ENCODE measurements at places on chromosomes 12 and 14. TPM values are rescaled to one million over a fixed set of nuclear protein-coding genes. Genes with fewer than 3 reads are reported as not detected.

Gene WDHD1
- 2.8 TPM for total RNA-seq

Gene HSP90B1
- total RNA-seq: 569 TPM

Gene EPS8
- 62.2 TPM for total RNA-seq

Gene MYH6
- 0.82 TPM for total RNA-seq

Gene TXNRD1
- total RNA-seq: 45.8 TPM

Gene KCNA1
- not detected for total RNA-seq

Gene RDH16
- total RNA-seq: 3.7 TPM

Gene OR8S1
- not detected for total RNA-seq

Gene DCP1B
- 12.4 TPM for total RNA-seq

Gene KCNJ8
- total RNA-seq: 4.5 TPM

Gene PARP11
- 25.2 TPM for total RNA-seq

Gene KCNH5
- not detected for total RNA-seq

Gene ESRRB
- 0.95 TPM for total RNA-seq

DNA sequence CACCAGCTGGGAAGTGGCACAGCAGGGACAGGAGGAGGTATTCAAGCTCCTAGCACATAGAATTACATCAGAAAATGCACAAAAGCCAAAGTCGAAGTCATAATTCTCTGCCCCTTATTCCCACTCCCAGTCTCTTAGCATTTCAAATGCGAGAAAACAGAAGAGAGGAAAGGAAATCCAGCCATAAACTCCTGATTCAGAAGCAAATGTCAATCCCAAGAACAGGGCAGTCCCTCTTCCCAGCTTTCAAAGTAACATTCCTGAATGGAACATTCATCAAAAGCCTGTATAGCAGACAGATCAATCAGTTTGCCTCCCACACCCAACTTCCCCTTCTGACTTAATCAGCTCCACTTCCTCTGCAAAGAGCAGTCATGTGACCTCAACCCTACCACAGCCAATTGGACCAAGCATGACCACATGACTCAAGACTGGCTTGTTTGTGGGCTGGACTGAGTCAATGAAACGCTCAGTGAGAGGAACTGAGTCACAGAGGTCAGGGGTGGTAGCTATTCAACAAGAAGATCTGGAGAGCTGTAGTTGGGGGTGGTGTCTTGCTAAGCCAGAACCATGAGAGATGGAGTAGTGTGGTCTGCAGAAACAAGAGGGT, 41.4 kb upstream of the TUNAR start:
- no peak for DNase-seq

DNA sequence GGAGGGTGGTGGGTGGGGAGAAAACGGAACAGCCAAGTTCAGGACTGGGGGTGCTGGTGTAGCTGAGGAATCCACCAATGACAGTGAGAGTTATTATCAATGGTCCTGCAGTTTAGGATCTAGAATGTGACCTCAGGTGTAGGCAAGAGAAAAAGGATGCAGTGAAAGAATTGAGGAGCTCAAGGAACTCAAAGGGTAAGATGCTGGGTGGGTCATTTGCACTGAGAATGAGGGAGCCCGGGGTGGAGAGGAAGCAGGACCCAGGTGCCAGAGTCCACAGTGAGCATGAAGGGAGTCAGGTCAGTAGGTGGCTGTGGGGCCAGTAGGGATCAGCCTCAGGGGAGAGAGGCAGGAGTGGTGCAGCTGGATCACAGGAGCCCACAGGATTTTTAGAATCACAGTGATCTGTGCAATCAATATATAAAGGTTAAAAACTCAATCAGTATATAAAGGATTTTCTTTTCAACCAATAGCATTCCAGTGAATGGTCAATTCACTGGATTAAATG, 3.2 kb upstream of the KRT7 start:
- peak; percentile 22 for DNase-seq

GRCh38 chr12:129372876-129373275, 519.6 kb downstream of the GLT1D1 start:
- no peak for DNase-seq

DNA sequence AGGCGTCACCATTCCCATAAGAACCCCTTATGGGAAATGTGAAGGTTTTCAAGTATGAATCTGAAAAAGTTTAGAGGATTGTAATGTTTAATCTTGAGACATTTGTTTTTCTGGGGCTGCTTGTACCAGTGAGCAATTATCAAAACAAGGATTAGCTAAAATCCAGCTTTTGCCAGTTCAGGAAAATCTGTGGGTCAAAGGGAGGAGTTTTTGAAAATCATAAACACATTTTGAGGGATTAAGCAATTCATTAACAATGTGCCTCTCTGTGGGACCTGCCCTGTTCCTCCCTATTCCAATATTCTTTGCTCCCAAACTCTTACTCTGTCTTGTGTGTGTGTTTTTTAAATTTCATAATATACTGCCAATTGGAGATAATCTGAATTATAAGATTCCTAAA, 11.7 kb upstream of the DAAM1 start:
- DNase-seq: no peak

- no peak for DNase-seq
These were observed 26.6 kb upstream of the ANO4 start for GRCh38 chr12:100767950-100768349.

- peak; percentile 67 for DNase-seq
These were observed 703 bp downstream of the NOVA1 start for GRCh38 chr14:26597071-26597588.

- DNase-seq: peak; percentile 9
These were observed 61.2 kb upstream of the FAM222A start for GRCh38 chr12:109652233-109652976.

GRCh38 chr12:67827820-67828383, 161.3 kb upstream of the IFNG-AS1 start:
- DNase-seq: no peak

- no peak for DNase-seq
These were observed 29.2 kb downstream of the GNS start for GRCh38 chr12:64729909-64730587.

GRCh38 chr14:74548881-74549280, 55.3 kb downstream of the ISCA2 start:
- peak; percentile 69 for DNase-seq

DNA sequence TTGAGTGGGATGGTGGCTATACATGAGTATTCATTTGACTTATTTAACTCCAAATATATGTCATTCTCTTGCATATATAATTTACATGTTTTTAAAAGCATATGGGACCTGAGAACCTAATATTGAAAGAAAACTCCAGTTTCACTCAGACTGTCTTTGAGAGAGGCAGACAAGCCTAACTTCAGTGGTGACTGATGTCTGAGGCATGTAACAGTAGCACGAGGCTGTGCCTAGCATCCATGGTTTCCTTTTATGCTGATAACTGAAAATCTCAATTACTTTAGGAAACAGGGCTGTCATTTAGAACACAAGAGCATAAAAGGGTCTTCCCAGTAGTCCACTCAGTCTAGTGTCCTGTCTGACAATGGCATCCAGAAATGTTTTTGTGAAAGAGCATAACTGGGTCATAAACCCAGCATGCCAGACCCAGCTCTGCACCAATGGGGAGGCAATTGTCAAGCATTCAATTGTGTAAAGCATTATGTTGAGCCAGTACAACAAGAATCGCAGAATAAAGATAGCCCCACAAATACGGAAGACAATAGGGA, 24.3 kb downstream of the MAPK1IP1L start:
- DNase-seq: no peak

DNA sequence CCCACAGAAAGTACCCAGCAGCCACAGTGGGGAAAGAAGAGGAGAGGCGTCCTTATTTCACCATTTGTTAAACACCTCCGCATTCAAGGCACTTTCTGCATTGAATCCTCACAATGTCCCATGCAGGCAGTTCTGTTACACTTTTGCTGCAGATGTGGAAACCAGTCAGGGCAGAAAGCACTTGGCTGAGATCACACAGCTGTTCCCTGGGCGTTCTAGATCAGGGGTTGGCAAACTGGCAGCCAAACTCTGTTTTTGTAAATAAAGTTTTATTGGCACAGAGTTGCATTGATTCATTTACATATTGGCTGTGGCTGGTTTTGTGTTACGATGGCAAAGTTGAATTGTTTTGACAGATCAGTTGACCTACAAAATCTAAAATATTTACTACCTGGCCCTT, 20.1 kb downstream of the FOXN4 start:
- no peak for DNase-seq

GRCh38 chr14:104267895-104268294, 129.5 kb downstream of the KIF26A start:
- peak; percentile 75 for DNase-seq

- peak; percentile 53 for DNase-seq
These were observed 75.0 kb upstream of the DYNC1H1 start for GRCh38 chr14:101889366-101889765.

DNA sequence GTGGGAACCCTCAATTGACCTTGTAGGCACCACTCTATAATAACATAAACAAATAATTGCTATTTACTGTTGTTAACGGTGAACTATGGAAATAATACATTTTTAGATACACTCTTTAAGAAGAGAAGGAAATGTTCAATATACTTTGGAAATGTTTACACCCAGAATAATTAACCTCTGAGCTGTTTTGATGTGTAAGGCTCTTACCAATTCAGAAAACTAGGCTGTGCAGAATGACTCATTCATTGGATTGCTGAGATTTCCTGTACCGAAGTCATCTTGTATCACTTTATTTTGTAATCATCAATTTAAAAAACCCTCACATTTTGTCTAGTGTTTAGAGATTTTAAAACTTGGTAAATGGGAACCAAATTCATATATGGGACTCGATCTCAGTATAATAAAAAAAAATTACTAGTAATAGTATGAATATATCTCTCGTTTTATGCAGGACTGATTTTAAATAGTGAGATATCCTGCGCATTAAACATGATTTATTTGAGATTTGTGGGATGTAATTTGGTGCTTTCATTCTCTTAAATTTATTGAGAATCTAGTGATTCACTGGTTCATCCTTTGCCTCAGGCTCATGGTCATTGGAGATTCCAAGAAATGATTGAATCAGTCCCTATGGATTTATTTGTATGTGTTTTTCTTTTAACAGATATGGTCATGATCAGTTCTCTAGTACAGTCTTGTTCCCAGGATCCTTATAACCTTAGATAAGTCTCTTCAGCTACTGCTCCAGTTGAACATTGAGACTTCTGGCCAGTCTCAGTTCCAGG, 3.9 kb downstream of the SAMD4A start:
- no peak for DNase-seq

DNA sequence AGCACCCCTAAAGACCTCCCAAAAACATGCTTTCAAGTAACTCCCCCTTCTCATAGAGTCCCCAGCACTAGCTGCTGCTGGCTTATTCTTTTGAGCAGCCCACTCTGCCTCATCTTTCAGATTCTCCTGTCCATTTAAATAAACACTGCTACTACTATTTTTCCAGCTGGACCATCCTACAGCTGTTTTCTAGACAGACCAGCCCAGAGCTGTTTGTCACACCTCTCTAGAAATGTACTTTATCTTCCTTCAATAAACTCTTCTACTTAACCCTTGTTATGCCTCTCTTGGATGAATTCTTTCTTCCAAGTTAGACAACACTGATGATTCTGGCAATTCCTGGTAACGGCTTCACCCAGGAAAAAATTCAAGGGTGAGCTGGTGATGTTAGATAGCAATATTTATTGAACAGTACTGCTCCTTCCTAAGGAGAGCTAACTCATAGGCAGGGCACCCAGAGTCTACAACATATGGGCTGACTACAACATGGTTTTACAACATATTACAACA, 995.7 kb downstream of the LRFN5 start:
- no peak for DNase-seq

DNA sequence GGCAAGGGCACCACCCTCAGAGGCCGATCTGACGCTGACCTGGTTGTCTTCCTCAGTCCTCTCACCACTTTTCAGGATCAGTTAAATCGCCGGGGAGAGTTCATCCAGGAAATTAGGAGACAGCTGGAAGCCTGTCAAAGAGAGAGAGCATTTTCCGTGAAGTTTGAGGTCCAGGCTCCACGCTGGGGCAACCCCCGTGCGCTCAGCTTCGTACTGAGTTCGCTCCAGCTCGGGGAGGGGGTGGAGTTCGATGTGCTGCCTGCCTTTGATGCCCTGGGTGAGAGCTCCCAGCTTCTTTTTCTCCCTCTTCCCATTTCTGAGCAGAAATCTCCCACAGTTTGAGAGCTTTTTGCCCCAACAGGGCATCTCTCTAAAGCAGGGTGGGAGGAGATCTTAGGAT, 1.8 kb downstream of the OAS1 start:
- no peak for DNase-seq

GRCh38 chr12:18250313-18250916, 10.9 kb upstream of the PIK3C2G start:
- no peak for DNase-seq

- no peak for DNase-seq
These were observed 18.7 kb upstream of the NOS1 start for GRCh38 chr12:117380083-117380482.

DNA sequence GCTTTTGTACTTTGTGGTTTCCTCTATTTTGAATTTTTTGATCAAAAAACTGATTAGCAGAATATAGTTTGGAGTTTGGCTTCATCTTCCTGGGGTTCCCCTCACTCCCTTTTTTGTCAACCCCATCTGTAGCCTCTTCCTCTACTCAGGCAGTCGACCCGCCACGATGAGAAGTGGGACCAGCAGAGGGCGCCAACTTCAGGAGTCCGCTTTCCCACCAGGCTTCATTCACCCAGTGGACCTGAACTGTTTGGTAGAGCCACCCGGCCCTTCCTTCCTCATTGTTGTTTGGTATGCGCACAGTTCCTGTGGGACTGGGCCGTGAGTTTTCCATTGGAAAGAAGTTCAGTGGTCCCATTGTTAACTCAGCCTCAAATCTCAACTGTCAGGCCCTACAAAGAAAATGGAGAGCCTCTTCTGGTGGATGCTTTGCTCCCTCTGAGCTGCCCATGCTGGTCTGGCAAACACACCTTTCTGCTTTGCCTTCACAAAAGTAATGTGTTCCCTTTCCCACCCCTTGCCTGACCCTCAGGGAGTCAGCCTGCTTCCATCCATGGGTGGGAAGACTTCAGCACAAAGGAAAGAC, 21.7 kb downstream of the TMBIM6 start:
- DNase-seq: peak; percentile 91

DNA sequence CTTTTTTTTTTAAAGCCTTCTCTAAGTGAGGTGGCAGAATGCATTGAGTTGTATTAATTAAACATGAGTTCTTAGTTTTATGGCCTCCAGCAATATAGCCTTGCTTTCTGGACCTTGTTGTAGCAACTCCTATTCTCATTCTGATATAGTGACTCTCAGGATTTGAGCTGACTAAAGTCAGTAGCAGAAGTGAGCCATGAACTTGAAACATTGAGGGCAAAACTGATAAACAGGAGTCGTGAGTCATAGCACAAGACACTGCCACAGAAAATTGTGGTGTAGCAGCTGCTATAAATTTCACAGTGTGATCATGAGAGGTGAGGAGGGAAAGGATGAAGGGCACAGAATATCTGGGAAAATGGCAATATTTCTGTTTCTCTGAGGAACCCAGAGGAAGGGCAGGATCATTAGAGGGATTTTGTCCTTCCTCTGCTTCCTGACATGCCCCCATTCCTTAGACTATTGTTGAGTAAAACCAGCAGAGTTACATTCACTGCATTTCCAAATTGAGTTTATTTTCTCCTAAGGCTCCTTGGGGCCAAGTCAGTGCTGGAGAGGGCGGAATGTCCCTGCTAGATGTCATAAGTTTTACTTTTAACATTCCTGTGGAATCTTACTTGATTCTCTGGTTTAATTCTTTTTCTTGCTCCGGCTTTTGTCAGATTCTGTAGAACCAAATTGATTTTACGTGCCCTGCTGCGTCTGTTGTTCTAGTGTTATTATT, 7.5 kb downstream of the KLRG1 start:
- DNase-seq: no peak
